ENCODE measurements at places on chromosomes 11 and 22.

DNA sequence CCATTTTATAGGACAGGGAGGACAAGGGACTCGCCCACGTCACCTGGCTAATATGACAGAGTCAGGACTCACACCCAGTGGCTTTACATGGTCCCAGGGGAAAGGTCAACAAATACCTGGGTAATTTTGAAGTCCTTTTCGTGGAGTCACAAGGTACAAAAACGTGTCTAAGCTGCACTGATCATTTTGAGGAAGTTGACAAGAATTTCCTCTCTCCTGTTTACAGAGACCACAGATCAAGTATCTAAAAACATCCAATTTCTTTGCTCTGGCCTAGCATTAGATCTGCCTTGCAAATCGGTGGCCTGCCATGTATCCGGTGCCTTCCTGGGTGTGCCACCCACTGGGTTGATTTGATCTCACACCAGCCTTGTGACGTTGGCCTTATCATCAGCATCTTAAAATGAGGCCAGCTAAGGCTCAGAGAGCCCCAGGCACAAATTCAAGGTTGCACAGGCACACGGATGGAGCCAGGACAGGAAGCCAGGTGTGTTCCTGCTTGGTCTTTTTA lies 17.6 kb downstream of the GDPD5 start:
- DNase-seq: peak; percentile 81

- DNase-seq: no peak
These were observed 3.8 kb downstream of the PKDREJ start for GRCh38 chr22:46259374-46259773.

DNA sequence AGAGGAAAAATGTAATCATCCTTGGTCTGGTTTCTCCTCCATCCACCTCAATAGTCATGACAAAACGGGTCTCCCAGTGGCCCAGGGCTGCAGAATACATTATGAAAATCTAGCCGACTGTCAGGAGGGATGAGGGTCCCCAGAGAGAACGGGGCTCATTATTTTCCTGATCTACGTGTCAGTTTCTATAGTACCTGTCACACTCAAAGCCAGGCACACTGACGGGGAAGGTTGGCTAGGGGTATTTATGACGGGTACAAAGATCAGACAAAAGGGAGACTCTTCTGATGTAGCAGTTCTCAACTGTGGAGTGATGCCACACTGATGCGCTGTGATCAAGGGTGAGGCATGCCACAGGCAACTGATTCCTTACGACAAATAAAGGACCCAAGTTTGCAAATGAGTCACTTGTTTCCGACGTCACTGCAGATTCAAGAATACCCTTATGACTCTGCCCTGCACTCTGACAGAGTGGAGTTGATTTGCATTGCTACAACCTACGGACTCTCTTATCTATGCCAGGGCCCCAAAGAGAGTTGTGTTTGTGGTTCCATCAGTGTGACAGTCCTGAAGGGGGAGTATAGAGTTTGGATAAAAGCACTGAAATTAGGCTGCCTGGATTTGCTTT lies 188.2 kb upstream of the TBCEL start:
- DNase-seq: peak; percentile 7

- DNase-seq: no peak
These were observed 13.9 kb downstream of the DUSP8 start for GRCh38 chr11:1557904-1558774.

GRCh38 chr11:7903940-7904339 lies 27.1 kb downstream of the OR10A6 start:
- no peak for DNase-seq
